Panc1 (cell line): ENCODE measurements at places on chromosomes 5 and 9.

DNA sequence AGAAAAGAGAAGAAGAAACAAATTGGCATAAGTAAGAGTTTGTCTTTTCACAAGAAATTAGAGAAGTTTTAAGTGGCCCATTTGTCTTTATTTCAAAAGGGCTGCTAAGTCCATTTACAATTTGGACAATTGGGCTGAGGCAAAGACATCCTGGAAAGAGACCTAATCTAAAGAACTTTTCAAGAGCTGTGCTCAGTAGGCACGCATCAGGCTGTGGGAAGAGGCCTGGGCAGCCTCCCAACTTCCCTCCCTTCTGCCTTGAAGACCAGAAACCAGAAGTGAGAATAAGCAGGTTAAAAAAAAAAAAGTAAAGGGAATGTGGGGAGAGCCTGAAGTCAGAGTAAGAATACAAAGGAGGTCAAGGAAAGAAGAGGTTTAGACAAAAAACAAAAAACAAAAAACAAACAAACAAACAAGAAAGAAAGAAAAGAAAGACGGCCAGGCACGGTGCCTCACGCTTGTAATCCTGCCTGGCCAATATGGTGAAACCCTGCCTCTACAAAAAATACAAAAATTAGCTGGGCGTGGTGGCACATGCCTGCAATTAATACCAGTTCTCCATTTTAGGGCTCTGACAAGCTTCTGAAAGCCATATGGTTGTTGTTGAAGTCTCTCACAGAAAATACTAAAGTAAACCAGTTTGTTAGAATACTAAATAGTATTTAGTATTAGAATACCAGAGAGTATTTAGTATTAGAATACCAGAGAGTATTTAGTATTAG, 48.0 kb upstream of the CEP78 start:
- no peak for DNase-seq
- H3K27me3 ChIP-seq = no peaks in the 10 kb centered on the region
- H3K4me1 ChIP-seq = no peaks in the 10 kb centered on the region
- H3K27ac ChIP-seq = no peak overlapping the region
- H3K36me3 ChIP-seq = no peaks in the 10 kb centered on the region

GRCh38 chr5:3604501-3604900, 8.9 kb downstream of the IRX1 start:
- no peak for DNase-seq
- H3K36me3 ChIP-seq = no peaks in the 10 kb centered on the region
- no peaks in the 10 kb centered on the region for H3K27me3 ChIP-seq

- no peaks in the 10 kb centered on the region for H3K4me1 ChIP-seq
- no peak overlapping the region for H3K27ac ChIP-seq
- no peaks in the 10 kb centered on the region for H3K27me3 ChIP-seq
- DNase-seq = no peak
Measured at GRCh38 chr9:3809724-3810123, 283.9 kb upstream of the RFX3 start.

DNA sequence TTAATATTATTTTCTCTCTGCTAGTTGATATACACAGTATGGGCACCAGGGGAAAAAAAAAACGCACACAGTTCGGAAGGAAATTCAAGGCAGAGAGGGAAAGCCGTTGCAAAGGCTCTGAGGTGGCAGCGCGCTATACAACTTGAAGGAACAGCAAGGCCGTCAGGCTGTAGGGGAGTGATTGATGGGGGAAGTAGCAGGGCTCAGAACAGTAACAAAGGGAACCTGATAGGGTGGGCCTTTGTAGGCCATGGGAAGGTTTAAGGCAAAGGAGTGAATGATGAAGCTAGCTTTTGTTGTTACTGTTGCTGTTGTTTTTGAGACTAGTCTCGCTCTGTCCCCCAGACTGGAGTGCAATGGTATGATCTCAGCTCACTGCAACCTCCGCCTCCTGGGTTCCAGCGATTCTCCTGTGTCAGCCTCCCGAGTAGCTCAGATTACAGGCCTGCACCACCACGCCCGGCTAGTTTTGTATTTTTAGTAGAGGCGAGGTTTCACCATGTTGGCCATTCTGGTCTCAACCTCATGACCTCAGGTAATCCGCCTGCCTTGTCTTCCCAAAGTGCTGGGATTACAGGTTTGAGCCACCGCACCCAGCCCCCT, 27.0 kb downstream of the AQP7 start:
- H3K4me3 ChIP-seq = no peak overlapping the region
- H3K27me3 ChIP-seq = no peaks in the 10 kb centered on the region
- 0 out of 2 replicates have a peak, but pooled peaks cover 2% of the 10 kb centered on the region for H3K4me1 ChIP-seq
- H3K36me3 ChIP-seq = peaks cover 4% of the 10 kb centered on the region; the same call in 1 of the 2 replicates
- no peak for DNase-seq
- no peak overlapping the region for H3K27ac ChIP-seq

DNA sequence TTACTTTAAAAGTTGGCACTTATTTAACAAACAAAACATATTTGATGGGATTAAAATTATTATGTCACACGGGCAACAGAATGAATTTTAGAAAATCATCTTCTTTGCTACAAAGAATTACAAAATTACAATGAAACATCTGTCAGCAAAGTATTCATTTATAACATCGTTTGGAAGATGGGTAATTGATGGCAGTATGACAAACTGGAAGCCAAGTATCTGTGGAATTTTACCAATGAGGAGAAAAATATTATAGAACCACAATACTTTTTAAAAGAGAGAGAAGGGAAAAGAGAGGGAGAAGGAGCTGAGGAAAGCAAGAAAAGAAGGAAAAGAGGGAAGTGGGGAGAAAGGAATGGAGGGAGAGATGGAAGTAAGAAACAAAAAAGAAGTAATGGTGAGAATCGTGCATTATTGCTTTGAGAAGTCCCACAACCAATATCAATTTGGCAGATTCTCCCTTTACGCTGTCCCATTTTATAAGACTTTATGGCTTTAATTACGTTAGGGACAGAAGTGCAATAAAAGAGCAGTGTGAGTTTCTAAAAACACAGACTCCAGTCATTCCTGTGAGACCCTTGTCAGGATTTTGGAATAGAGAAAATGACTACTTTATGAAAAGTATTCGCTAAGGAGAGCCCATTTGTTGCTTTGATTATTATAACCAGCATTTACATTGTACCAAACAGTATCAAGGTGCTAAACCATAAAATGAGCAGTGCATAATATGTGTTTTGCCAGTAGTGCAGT, 76.7 kb downstream of the LURAP1L start:
- no peak for DNase-seq
- no peak overlapping the region for H3K27ac ChIP-seq
- no peaks in the 10 kb centered on the region for H3K27me3 ChIP-seq
- no peaks in the 10 kb centered on the region for H3K4me1 ChIP-seq

DNA sequence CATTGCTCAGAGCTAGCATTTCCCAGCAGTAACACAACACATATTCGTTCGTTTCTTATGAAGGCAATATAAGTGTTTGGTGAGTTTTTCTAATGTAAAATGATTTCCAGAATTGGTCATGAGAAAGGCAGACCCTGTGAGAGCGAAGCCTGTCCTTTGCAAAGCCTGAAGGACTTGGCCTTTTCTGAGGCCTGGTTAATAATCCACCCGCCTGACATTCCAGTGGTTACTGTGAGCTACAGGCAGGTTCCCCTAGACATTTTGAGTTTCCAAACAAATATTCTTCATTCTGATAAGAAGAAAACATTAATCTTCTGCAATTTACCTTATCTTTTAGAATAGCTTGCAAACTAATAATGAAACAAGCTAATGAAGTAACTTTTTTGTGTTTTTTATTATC, 38.0 kb downstream of the ADAMTS16 start:
- H3K4me3 ChIP-seq = no peak overlapping the region
- no peak for DNase-seq
- H3K27ac ChIP-seq = no peak overlapping the region
- no peaks in the 10 kb centered on the region for H3K4me1 ChIP-seq
- no peaks in the 10 kb centered on the region for H3K27me3 ChIP-seq
- H3K36me3 ChIP-seq = no peaks in the 10 kb centered on the region

- H3K4me1 ChIP-seq = no peaks in the 10 kb centered on the region
- H3K27me3 ChIP-seq = no peaks in the 10 kb centered on the region
- DNase-seq = no peak
- H3K4me3 ChIP-seq = no peak overlapping the region
- no peak overlapping the region for H3K27ac ChIP-seq
Measured at GRCh38 chr5:109786206-109786855, 96.6 kb downstream of the MAN2A1 start.

GRCh38 chr5:160419458-160420330, 813 bp upstream of the SLU7 start:
- H3K4me1 ChIP-seq = peaks cover 39% of the 10 kb centered on the region
- peak overlapping the region; percentile 96 for H3K4me3 ChIP-seq
- peak overlapping the region; percentile 99 for H3K27ac ChIP-seq
- DNase-seq = peak; percentile 17
- no peaks in the 10 kb centered on the region for H3K27me3 ChIP-seq
- H3K36me3 ChIP-seq = peaks cover 30% of the 10 kb centered on the region

- DNase-seq = no peak
- no peak overlapping the region for H3K27ac ChIP-seq
- no peak overlapping the region for H3K4me3 ChIP-seq
- no peaks in the 10 kb centered on the region for H3K4me1 ChIP-seq
- peaks cover 2% of the 10 kb centered on the region; the same call in 1 of the 2 replicates for H3K27me3 ChIP-seq
Measured at GRCh38 chr5:171637811-171638210, 147.8 kb upstream of the SMIM23 start.

- no peak for DNase-seq
- no peaks in the 10 kb centered on the region for H3K36me3 ChIP-seq
- no peak overlapping the region for H3K4me3 ChIP-seq
- peaks cover 8% of the 10 kb centered on the region; the same call in 1 of the 2 replicates for H3K27me3 ChIP-seq
- H3K27ac ChIP-seq = no peak overlapping the region
Measured at GRCh38 chr5:82325155-82325554, 47.0 kb upstream of the RPS23 start.

GRCh38 chr5:39209924-39210323, 9.4 kb downstream of the FYB1 start:
- H3K27ac ChIP-seq = no peak overlapping the region
- H3K4me3 ChIP-seq = no peak overlapping the region
- peaks cover 2% of the 10 kb centered on the region; the same call in 1 of the 2 replicates for H3K27me3 ChIP-seq
- DNase-seq = no peak
- H3K36me3 ChIP-seq = no peaks in the 10 kb centered on the region

DNA sequence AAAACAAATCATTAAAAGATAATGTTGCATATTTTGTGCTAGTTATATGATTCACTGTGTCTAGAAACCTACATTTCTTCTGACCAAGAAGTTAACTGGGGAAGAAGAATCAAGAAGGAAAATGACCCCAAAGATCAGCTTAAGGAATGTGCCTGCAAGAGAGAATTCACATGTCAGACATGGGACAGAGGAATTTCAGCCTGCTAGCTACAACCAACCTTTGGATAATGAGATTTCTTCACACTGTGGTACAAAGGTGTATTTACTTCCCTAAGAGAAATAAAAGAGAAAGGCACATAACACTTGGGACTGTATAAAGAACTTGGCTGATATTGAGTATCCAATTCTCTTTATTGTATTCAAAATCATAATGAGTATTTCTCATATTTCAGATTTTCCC, 39.6 kb upstream of the ELL2 start:
- no peak for DNase-seq
- H3K27me3 ChIP-seq = no peaks in the 10 kb centered on the region
- H3K4me3 ChIP-seq = no peak overlapping the region
- no peaks in the 10 kb centered on the region for H3K36me3 ChIP-seq
- no peaks in the 10 kb centered on the region for H3K4me1 ChIP-seq
- H3K27ac ChIP-seq = 0 out of 2 replicates have a peak overlapping the region, but pooled peaks have one; percentile 7

- H3K4me3 ChIP-seq = no peak overlapping the region
- no peaks in the 10 kb centered on the region for H3K27me3 ChIP-seq
- DNase-seq = no peak
- H3K27ac ChIP-seq = no peak overlapping the region
Measured at GRCh38 chr5:80704221-80704620, 49.4 kb upstream of the DHFR start.

DNA sequence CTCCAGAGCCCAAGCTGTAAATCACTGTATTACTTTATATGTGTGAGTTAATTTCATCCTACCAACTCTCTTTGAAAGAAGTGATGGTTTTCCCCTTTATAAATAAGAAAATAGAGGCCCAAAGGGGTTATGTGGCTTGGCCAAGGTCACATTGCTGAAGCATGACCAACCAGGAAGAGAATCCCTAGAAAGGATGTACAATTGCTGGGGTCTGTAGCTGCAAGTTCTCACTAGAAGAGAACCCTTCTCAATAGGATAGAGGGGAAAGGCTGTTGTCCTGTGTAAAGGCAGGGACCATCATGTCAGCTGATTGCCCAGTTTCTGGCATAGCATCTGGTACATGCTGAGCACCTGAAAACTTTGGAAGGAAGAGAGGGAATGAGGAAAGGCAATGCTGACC, 39.0 kb upstream of the FAT2 start:
- H3K4me1 ChIP-seq = no peaks in the 10 kb centered on the region
- 0 out of 2 replicates have a peak, but pooled peaks cover 2% of the 10 kb centered on the region for H3K27me3 ChIP-seq
- no peak overlapping the region for H3K27ac ChIP-seq
- no peak overlapping the region for H3K4me3 ChIP-seq

DNA sequence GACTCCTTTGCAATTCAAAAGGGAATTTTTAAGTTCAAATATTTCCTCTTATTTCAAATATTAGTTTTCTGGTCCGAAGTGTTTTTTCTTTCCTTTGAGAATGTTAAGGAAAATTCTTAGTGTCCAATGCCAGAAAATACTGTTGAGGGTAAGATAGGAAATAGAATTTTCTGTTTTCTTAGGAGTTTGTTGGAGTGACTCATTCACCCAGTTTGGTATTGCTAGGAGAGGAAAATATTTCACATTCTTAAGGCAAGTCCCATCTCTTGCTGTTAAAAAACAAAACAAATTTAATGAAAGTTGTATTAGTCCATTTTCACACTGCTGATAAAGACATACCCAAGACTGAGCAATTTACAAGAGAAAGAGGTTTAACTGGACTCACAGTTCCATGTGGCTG, 349.2 kb upstream of the ADAMTSL1 start:
- H3K4me1 ChIP-seq = no peaks in the 10 kb centered on the region
- H3K27me3 ChIP-seq = no peaks in the 10 kb centered on the region
- H3K4me3 ChIP-seq = no peak overlapping the region
- no peaks in the 10 kb centered on the region for H3K36me3 ChIP-seq
- DNase-seq = no peak

GRCh38 chr5:2095011-2095410, 212.3 kb upstream of the IRX4 start:
- H3K36me3 ChIP-seq = no peaks in the 10 kb centered on the region
- no peak for DNase-seq
- H3K4me3 ChIP-seq = no peak overlapping the region

DNA sequence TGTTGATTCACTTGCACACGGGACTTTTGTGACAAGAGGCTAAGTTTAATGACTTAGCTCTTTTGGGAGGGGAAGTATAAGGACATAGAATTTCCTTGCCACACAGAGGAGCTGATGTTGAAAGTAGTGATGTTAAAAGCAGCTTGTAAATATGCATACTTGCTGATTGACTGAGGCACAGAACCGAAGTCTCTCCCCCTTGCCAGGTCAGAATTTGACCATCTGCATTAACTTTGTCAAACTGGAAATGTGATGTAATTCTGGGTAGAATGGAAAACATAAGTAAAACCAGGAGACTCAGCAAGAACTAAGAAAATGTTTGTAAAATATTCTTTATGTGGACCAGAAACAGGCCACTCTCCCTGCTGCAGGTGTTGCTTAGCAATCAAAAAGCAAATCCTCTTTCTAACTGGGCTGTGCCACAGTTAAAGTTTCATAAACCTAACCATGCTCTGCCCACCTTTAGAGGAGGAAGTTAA, 284.2 kb downstream of the NR3C1 start:
- H3K27ac ChIP-seq = no peak overlapping the region; the same call in 1 of the 2 replicates
